Endodermal cell (in vitro differentiated cells): ENCODE measurements at places on chromosomes 2 and 18. TPM values are rescaled to one million over a fixed set of nuclear protein-coding genes. Genes with fewer than 3 reads are reported as not detected.

DNA sequence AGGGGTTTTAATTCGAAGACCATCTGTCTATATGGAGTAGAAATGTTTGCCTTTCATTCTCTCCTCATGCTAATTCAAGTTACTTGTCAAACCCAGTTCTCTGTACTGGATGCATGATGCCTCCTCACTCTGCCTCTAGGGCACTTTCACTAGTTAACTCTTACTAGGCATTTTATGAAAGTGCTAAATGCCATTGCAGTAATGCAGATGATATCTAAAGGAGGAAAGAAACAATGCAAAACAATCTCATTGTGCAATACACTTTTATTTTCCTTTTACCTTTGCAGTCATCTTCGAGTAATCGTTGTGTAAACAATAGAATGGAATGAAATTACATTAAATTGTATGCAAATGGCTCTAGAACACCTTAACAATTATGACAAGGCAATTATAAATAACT, 293.6 kb downstream of the STK39 start:
- no peak for DNase-seq

Gene ADNP2
- total RNA-seq: 28.4 to 52.9 TPM (median 51.0 TPM) in 3 replicates

GRCh38 chr2:14779252-14779651, 146.7 kb downstream of the LRATD1 start:
- DNase-seq: no peak

Gene SLC14A1
- not detected in 2 replicates for total RNA-seq

- no peak for DNase-seq
Measured at GRCh38 chr2:234047361-234047760, 3.1 kb upstream of the SPP2 start.

Gene APCDD1
- total RNA-seq: 4.7 to 11.9 TPM (median 6.5 TPM) in 3 replicates

DNA sequence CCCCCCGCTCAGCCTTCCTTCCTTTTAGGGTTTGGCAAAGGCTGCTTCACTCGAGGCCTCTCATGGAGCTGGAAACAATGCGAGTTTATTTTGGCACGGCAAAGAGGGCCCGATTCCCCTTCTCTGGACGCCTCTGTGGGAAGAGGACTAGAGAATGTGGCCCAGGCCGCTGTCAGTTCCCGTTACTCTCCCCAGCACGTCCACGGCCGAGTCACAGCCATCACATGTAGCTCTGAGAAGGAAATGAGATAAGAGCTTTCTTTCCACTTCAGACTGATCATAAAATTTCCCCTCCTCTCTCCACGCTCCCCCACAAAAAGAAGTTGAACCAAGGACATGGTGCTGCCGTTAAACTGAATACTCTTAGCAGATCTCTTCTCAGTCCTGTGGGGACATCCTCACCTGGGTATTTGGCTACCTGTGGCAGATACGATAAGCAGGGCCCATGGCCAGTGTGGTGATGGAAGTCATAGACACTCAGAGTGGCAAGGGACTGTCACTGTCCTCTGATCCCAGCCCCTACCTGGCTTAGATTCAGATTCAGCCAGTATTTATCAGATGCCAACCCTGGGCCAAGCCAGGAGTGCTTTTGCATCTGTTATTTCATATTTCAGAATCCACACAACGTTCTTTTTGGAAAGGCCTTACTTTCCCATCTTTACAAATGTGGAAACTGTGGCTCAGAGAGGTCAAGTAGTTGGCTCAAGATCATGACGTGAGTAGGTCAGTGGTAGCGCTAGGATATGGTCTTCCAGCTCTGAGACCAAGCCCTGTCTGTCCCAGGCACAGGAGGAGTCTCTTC, 101.2 kb downstream of the MCFD2 start:
- peak; percentile 20 for DNase-seq

GRCh38 chr2:136059036-136059472, 58.9 kb downstream of the CXCR4 start:
- DNase-seq: no peak

Gene CCDC85A
- 0.11 and 0.18 TPM in 2 replicates for total RNA-seq

DNA sequence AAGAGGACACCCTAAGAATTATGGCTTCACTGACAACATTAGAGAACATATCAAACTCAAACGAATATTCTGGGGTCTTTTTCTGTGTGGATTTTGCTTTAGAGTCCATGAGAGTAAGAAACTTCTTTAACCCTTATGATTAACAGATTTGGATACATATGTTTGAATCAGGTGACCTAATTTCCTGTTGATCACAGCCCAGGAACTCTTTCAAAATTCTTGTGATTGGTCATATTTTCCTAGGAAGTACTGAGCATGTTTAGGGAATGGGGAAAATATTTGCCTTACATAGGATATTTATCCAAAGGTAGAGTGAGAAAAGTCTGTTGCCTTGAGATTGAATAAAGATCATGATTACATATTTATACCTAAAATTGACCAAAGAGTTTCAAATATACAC, 160.0 kb downstream of the KCNH7 start:
- no peak for DNase-seq

- no peak for DNase-seq
Measured at GRCh38 chr2:61218817-61219170, 56.8 kb downstream of the C2orf74 start.

Gene FAM237A
- not detected in 3 replicates for total RNA-seq

DNA sequence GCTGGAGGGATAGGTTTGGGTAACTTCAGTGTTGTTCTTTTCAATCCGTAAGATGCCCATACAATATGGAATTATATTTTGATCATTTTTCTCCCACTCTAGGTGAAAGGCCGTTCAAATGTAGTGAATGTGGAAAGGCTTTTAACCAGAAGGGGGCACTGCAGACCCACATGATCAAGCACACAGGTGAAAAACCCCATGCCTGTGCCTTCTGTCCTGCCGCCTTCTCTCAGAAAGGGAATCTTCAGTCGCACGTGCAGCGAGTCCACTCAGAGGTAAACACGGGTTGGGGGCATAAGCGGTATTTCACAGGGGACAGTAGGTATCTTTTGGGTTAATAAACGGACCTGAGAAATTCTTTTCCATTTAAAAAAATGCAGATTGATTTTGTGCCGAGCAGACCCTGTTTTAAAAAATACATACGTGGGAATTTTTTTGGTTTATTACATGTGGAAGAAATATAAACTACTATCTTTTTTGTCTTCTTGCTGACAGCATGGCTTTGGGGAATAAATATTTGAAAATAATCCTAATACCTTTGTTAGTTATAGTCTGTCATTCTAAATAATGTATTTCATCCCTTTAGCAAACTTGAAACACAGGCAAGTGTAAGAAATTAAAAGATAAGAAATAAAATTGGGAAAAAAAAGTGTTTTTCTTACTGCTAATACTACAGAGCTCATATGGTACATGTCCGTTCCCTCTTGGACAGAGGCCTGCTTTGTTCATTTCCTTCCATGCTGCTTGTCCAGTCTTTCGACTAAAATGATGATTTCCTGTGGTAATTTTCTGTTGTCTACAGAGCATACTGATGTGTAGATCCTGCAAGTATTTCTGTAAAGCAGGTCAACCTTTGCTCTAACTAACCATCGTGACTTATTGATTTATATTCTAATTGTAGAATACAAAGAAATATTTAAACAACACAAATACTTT, 53.3 kb downstream of the ZNF236 start:
- DNase-seq: peak; percentile 87

Gene IL1RL1
- 0.84 and 0.90 TPM in 2 replicates for total RNA-seq

- no peak for DNase-seq
Measured at GRCh38 chr2:43519643-43520221, 76.1 kb downstream of the THADA start.

DNA sequence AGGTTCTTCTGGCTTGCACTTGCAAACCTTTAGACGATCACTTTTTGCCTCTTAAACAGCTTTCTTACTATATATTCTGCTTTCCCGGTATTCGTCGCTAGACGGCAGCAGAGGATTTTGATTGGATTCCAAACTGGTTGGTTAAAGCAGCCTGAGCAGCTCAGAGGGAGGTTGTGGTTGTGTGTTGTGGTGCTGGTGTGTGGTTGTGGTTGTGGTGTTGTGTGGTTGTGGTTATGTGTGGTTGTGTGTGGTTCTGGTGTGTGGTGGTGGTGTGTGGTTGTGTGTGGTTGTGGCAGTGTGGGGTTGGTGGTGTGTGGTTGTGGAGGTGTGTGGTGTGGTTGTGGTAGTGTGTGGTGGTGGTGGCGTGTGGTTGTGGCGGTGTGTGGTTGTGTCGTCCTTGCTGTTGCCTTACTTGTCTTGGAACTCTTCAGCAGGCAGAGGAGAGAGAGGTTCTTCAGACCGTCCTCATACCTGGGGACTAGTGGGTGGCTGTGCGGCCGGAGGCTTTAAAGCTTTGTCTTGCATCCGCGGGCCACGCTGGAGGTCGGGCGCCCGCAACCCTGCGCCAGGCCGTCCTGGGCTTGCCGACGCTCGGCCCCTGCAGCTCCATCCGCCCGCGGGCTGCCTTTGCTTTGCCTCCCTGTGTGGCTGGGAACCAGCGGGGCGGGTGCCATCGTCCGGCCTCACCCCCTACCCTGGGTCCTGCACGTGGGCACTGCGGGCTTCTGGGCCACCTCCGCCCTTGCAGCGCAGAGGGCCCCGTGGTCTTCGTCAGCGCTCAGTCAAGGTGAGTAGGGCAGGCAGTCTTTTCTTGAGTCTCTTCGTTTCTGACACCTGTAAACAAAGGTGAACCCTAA, 190.8 kb downstream of the ARHGAP28 start:
- peak; percentile 94 for DNase-seq

- DNase-seq: no peak
Measured at GRCh38 chr2:46689993-46690392, 210.6 kb downstream of the TMEM247 start.

Gene SP110
- total RNA-seq: 0.49 to 0.63 TPM in 2 of 3 replicates, not detected in the other

DNA sequence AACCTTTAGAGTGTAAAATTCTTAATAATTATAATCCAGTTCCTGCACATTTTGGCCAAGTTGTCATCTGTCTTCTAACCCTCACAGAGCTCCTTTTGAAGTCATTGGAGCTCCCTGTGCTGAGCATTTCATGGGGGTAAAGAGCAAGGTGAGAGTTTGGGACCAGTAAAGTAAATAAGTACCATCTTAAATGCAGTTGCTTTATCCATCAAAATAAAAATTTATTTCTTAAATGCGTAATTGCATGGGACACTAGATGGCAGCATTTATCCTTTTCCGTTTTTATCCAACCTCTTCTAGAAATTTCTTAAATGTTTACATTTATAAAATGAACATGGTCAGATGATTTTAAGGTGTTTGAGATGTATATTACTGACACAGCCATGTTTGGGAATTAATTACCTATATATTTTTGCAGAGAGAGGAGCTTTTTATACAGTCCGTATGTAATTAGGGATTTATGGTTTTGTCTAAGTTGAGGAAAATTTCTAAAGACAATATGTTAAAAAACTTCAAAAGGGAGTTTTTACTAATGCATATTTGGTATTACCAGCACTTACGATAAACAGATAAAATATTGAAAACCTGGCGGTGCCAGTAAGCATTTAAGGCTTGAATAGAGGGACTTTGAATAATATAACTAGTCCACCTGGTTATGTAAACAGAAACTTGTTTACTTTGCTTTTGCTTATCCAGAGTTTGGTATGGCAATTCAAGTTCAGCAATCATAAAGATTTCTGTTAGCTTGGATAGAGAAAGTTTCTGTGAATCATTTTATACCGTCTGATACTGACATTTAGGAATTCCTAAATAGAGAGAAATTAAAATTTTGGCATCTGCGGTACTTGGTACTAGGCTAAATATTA, 54.5 kb downstream of the ACSL3 start:
- DNase-seq: no peak

GRCh38 chr2:224885836-224886547, 156.3 kb downstream of the DOCK10 start:
- DNase-seq: no peak

GRCh38 chr2:159708066-159708760, 4.1 kb upstream of the MARCHF7 start:
- no peak for DNase-seq

- DNase-seq: no peak
Measured at GRCh38 chr18:23824240-23824639, 135.0 kb downstream of the LAMA3 start.

DNA sequence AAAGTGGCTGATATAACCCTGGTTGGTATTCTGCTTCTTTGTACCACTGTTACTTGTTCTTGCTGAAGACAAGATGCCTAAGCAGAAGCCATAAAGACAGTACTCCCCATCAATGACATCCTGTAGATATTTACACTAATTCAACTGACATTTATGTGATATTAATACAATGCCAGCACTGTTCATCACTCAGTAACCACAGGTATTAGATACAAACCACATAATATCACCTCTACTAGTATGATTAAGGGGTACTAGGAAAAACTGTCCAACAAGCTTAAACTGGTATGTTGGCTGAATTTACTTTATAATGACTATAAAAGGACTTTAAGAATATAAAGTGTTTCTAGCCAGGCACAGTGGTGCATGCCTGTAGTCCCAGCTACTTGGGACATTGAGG, 65.8 kb downstream of the RTN4 start:
- DNase-seq: no peak

GRCh38 chr2:231600619-231601355, 8.1 kb downstream of the TEX44 start:
- DNase-seq: no peak
